ENCODE measurements at places on chromosomes 7 and 10.

DNA sequence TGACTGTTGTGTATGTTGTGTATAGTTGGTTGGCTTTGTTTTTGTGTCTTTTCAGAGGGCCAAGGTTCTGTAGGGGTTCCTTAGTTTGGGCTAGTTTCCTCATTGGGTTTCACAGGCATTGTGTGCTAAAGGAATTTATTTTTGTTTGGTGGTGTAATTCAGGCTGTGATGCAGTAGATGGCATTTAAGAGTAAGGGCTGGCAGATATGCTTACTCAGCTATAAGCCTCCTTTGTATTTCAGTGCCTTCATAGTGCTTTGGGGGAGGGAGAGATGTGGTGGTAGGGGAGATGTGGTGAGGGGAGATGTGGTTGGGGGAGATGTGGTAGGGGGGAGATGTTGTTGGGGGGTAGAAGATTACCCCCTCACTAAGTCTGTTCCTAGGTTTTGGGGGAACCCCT is 91.7 kb downstream of the SLC25A40 start:
- DNase-seq: no peak

DNA sequence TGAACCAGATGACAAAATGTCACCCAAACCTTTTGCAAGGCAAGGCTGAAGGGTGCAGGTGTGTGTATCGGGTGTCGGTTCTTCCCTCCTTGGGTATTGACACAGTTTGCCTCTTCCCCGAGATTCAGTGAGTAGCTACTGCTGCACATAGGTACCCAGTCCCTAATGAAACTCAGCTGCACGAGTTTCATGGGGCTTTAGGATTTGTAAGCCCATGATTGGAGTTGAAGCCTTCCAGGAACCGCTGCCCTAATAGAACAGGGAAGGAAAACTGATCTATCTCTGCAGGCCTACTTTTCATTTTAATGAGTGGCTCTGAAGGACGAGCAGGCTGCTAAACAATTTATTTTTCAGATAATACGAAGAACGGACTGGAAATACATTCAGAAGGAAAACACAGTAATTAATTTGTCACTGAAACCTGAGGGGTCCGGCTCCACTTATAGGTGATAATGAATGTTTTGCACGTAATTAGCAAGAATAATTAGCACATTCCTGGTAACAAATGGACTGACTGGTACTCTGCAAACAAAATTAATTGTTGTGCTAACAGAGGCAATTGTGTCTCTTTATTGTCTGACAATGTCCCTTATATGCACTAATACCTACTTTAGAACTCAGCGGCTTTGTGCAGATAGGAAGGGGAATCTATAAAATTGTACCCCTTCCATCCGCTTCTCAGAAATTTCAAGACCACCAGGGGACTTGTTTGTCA is 49.6 kb upstream of the FZD8 start:
- DNase-seq: no peak

DNA sequence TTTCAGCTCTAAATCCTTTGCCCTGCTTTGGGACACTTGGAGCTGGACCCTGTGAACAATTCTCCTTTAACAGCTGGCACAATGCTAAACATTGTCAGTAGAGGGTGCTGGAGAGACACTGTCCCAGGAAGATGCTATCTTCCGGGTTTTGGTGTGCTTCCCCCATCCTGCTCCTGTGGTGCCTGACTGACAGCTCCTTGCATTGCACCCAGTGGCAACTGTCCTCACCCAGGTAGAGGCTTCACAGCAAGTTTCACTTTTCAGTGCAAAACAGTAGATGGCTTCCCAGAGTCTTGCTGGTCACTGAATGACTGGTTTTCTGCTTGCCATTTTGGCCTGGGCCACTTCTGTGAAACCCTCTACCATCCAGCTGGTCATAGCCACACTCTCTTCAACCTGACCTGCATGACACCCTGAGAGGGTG is 77.3 kb downstream of the CDC14C start:
- no peak for DNase-seq

- no peak for DNase-seq
Observed at GRCh38 chr7:30665043-30665442, 17.2 kb downstream of the CRHR2 start.

DNA sequence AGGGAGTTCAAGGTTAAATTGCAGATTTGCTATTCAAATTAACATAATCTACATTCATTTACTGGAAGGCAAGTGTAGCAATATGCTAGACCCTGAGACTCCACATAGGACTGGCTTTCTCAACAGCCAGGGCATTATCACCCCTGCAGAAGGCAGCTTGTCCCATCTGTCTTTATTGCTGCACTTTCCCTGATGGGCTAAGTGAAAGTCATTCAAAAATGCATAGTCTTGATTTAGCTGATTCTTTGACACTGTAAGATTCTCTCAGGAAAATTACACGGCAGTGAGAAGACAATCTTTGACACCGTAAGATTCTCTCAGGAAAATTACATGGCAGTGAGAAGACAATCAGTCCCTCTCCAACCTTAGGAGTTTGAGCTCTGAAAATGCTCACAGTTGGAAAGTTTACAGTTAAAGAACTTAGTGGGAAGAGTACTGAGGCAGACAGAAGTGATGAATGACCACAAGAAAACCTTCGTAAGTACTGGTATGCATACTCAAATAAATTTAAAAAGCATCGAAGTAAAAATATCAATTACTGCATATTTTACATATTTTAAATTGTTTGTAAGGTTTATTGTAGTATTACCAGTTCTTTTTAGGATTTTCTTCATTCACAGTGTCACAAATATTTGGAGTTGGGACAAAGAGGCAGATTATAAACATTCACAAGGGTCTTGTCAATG is 88.9 kb downstream of the RAPGEF5 start:
- DNase-seq: no peak

DNA sequence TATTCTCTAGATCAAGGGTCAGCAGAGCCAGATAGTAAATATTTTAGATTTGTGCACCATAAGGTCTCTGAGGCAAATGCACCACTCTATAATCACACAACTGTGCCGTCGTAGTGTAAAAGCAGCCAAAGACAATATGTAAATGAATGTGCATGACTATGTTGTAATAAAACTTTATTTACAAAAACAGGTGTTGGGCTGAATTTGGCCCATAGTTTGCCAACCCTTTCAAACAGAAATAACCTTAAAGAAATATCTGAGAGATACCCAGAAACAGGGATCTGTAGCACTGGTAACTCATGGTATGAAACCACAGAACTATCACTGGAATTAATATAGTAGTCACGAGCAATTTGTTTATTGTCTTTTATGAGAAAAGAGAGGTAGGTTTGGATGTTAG is 86.0 kb downstream of the ARID5B start:
- DNase-seq: no peak

GRCh38 chr10:96309628-96310320 is 5.5 kb downstream of the DNTT start:
- no peak for DNase-seq

GRCh38 chr7:116669769-116670168 is 2.2 kb upstream of the MET start:
- no peak for DNase-seq

DNA sequence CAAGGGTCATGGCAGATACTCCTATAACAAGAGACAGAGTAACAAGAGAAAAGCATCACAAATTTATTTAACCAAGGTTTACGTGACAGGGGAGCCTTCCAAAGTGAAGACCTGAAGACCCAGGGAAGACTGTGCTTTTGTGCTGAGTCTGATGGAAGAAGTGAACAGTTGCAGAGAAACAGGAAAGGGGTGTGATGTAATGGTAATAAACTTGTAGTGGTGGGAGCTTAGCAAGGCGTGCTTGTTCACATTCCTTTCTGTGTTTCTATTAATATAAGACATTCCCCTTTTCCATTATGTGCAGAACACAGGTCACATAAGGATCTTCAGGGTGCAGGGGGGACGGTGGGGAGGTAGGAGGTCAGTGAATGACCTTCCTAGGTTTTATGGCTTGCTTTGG is 25.5 kb upstream of the C10orf67 start:
- no peak for DNase-seq

GRCh38 chr7:129610709-129611245 is 743 bp upstream of the NRF1 start:
- peak; percentile 34 for DNase-seq

DNA sequence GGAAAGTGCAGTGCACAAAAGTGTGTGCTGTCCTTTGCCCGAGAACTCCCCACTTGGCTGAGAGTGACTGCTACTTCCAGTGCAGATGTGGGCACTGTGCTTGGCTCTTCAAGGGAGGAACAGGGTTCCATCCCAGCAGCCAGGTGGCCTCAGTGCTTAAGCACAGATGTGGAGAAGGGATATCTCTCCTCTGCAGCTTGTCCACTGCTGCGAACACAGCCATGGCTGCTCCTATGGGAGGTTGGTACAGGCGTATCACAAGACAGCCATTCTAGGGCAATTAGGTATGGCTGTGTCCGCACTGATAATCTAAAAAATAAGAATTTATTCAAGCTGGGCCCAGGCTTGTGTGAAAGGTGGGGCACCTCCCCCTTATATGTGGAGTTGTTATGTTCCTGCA is 66.6 kb downstream of the GLCCI1 start:
- DNase-seq: no peak

- no peak for DNase-seq
Observed at GRCh38 chr7:108135446-108136190, 5.5 kb upstream of the LAMB4 start.

GRCh38 chr10:95610727-95611126 is 45.8 kb downstream of the ALDH18A1 start:
- DNase-seq: no peak

DNA sequence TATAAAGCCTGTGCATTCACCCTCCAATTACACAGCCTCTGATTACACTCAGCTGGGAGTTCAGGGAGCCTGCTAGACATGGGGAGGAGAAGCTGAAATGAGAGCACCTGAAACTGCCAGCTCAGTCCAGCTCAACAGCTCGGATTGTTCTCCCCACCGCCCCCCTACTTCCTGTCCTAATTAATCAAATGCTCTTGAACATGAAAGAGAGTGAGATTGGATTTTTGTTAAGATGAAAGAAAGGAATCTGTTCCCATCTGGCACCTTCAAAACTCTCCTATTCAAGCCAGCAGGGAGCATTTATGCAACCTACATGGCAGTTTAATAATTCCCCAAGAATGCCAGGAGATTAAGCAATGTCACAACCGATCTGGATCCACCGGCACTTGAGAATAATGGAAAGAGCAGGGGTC is 98.0 kb downstream of the NPSR1 start:
- no peak for DNase-seq

DNA sequence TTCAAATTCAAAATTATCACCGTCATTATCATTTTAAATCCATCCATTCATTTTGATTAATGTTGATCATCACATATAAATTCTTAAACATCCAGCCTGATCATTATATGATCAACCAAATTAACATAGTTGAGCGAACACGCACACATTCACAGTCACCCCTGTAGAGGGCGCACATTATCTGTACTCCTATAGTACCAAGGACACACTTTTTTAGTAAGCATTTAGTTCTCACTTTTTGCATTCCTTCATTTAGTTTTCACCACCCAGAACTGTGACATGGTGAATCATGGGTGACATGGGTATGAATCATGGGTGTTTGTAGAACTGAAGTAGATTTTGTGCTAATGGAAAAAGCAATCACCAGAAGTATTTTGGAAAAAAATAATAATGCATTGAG is 26.0 kb upstream of the ZNF735 start:
- DNase-seq: no peak

DNA sequence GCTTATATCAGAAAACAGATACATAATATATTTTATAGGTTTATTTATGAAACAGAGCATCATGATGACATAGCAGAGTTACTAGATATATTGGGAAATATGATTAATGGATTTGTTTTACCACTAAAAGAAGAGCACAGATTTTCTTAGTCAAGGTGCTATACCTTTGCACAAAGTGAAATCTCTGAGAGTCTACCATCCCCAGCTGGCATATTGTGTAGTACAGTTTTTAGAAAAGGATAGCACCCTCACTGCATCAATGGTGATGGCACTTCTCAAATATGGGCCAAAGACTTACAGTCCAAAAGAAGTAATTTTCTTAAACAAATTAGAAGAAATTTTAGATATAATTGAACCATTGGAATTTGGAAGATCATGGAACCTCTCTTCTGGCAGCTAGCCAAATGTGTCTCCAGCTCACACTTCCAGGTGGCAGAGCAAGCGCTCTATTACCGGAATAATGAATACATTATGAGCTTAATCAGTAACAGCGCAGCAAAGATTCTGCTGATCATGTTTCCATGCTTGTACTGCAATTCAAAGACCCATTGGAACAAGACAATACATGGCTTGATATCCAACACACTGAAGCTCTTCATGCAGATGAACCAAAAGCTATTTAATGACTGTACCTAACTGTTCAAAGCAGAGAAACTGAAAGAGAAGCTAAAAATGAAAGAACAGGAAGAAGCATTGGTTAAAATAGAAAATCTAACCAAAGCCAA is 21.9 kb upstream of the CREB3L2 start:
- no peak for DNase-seq

- DNase-seq: peak; percentile 100
Observed at GRCh38 chr10:132536877-132537683, 507 bp upstream of the INPP5A start.

GRCh38 chr10:29923416-29923965 is 135.9 kb downstream of the JCAD start:
- DNase-seq: no peak

- DNase-seq: no peak
Observed at GRCh38 chr7:44111761-44112160, 7.6 kb downstream of the AEBP1 start.

DNA sequence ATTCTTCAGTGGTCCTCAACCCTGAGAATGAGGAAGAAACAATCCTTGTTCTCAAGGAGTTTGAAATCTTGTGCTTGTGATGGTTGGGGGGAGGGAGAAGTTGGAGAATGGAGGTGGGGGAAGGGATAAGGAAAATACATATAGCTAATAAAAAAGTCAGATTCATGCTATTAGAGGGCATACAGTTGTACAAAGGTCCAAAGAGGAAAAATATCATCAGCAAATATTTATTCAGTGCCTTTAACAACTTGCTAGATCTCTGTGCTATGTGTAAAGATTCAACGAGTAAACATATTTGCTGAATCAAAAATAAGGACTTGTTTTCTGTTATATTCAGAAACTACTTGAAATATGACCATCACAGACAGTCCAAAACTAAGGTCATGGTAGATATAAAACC is 114.4 kb downstream of the HIBADH start:
- DNase-seq: no peak

GRCh38 chr10:132681858-132682755 is 103.8 kb downstream of the NKX6-2 start:
- no peak for DNase-seq

GRCh38 chr7:140577651-140578050 is 63.0 kb downstream of the DENND2A start:
- no peak for DNase-seq

- no peak for DNase-seq
Observed at GRCh38 chr10:132239126-132240031, 52.6 kb downstream of the DPYSL4 start.

GRCh38 chr10:63169624-63170023 is 36.5 kb downstream of the NRBF2 start:
- no peak for DNase-seq

GRCh38 chr10:77127243-77127642 is 510.4 kb downstream of the KCNMA1 start:
- DNase-seq: no peak

All from stimulated activated CD4-positive, alpha-beta T cell treated with anti-CD3 and anti-CD28 coated beads, Interleukin-2, amount 100 ng/mL, for 24 hours (primary cell).